Fibroblast of villous mesenchyme (primary cell): ENCODE measurements at places on chromosomes 4 and X. TPM values are rescaled to one million over a fixed set of nuclear protein-coding genes. Genes with fewer than 3 reads are reported as not detected.

Gene FAM47A
- total RNA-seq, result not detected in 2 replicates

GRCh38 chr4:138039010-138039409 lies 203.1 kb downstream of the SLC7A11 start:
- DNase-seq, result peak; percentile 62

DNA sequence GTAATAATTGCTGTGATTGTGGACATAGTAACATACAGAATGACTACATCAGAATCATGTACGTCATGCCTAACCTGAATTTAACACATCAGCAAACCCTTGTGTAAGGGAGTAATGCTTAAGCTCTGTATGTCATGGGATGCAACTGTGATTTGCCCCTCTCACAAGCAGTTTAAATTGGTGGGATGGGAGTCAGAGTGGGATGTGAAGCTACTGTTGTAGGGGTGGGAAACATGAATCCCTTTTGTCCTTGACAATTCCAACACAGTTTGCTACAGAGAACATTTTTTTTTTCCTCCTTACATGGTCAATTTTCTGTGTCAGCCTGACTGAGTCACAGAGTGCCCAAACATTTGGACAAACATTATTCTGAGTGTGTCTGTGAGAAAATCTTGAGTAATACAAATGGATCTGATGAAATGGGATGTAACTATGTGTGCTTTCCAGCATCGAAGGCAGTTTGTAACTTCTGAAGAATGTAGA lies 392.8 kb downstream of the GPM6A start:
- peak; percentile 88 for DNase-seq

- peak; percentile 76 for DNase-seq
Observed at GRCh38 chr4:102525097-102525496, 23.9 kb downstream of the NFKB1 start.

Gene FRMD7
- not detected in 2 replicates for total RNA-seq

Gene BGN
- total RNA-seq, result 14.7 and 62.5 TPM in 2 replicates

DNA sequence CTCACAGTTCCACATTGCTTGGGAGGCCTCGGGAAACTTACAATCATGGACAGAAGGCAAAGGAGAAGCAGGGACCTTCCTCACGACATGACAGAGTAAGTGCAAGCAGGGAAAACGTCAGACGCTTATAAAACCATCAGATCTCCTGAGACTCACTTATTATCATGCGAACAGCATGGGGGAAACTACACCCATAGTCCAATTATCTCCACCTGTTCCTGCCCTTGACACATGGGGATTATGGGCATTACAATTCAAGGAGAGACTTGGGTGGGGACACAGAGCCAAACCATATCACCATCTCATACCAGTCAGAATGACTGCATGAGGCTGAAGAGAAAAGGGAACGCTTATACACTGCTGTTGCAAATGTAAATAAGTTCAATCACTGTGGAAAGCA lies 1066.9 kb upstream of the PCDH7 start:
- no peak for DNase-seq

Gene NSG1
- 0.32 and 0.86 TPM in 2 replicates for total RNA-seq

DNA sequence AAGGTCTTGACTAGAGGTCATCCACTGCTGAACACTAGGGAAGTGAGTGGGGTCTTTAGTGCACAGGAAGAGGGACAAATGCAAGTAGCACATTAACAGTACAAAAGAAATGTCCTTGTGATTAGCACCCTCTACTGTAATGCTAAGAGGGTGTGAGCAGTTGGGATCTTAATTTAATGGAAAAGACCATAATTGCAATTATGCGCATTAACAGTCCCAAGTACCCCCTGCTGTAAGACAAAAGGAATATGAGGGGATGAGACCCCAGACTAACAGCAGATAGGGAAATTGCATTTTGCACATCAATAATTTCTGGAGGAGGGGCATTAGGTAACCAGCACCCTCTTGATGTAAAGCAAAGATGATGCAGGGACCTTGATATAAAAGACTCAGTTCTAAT lies 285.0 kb downstream of the CHIC1 start:
- DNase-seq, result no peak

DNA sequence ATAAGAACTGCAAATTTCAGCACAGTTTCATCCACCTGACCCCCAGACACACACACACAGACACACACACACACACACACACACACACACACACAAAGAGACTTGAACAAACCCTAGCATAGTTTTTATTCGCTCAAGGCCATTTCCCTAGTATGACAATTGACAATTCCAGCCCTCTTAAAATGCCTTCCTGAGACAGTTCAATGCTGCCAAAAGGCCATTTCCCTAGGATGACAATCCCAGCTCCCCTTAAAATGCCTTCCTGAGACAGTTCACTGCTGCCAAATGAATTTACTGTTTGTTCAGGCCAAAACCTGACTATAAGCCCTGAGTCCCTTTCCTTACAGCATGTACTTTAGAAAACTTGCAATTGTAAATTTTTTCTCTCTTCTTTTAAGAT lies 259.5 kb upstream of the SLC7A11 start:
- DNase-seq, result no peak

- peak; percentile 21 for DNase-seq
Observed at GRCh38 chr4:37762294-37762990, 64.0 kb upstream of the PGM2 start.

GRCh38 chr4:6217716-6218381 lies 17.5 kb upstream of the JAKMIP1 start:
- no peak for DNase-seq
